ENCODE measurements at places on chromosomes 7 and 10. TPM values are rescaled to one million over a fixed set of nuclear protein-coding genes. Genes with fewer than 3 reads are reported as not detected.
A peak's percentile ranks its signal among the peaks of the same experiment; 100 is the strongest.

DNA sequence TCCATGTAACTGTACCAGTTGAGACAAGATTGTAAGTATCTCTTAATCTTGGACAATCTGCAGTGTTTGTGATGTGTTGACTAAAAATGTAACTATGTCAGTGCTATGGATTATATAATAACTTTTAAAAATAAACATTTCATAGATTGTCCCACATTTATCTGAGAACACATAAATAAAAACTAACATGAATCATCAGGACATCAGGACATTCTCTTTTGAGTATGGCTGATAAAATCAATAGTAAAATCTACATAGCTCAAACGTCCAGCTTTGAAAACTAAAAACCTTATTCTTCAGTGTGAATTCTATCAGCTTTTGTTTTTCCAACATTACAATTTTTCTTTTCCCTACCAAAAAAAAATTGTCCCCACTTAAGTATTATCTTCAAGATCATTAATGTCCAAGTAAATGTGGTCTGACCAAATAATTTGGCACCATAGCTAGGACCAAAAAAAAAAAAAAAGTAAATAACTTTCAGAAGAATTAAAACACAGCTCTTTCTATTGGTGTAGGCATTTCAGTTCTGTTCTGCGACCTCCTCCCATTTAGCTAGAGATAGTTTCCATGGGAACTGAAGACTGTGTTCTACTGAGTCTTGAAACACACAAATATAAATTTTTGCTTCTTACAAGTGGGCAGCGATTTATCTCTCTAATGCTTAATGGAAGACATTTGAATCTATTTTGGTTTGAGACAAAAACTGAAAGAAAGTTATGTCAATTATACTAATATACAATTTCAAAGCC lies 123.0 kb upstream of the SGCE start:
- DNase-seq = no peak

- DNase-seq = peak; percentile 10
These were observed 95.2 kb downstream of the VOPP1 start for GRCh38 chr7:55476852-55477780.

DNA sequence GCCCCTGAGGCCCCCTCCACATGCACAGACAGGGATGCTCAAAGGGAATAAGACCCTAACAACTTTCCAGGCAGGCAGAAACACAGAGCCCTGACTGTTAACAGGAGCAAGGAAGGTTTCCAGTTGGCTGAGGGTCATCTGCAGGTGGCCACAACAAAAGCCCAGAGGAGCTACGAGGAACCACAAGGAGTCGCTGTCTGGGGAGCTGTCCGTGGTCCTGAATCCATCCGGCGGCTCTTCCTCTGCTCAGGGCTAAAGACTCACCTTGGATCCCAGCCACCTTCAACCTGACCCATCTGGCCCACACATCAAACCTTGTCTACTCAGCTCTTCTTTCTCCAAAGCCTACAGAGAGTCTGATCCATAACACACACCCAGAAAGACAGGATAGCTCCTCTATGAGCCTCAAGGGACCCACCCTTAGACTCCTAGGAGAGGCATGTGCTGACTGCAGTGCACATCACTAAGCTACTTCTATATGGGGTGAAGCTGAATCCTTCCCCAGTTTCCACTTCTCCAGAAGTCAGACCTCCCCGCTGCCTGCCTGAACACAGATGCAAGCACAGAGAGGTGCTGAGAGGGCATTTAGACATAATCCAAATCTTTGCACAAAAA lies 104.0 kb downstream of the SLIT1 start:
- DNase-seq = peak; percentile 64

DNA sequence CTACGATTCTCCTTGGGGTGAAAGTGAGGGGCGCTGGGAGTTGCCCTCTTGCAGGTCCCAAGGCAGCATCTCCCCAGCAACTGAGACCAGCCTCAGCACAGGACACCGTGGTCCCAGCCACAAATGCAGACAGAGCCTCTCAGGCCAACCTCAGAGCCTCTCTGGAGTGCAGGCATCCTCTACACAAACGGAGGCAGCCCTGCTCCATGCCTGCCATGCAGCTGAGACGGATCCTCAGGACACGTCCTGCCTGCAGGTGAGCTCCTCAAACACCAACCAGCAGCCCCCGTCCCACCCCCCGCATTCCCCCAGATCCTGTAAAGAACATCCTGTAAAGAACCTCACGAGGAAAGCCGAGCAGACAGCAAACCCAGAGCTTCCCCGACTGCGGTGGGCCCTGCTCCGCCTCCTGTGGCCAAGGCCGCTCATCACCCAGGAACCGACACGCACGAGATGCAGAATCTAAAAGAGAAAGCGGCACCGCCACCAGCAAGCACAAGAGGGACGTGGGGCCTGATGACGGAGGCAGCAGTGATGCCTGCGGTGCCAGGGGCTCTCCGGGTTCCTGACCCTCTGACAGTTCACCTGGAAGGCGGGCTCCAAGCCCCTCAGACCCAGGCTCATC lies 186.9 kb downstream of the PTPRN2 start:
- DNase-seq = no peak

- peak; percentile 85 for DNase-seq
These were observed 2.5 kb downstream of the LRCH4 start for GRCh38 chr7:100583132-100584053.

DNA sequence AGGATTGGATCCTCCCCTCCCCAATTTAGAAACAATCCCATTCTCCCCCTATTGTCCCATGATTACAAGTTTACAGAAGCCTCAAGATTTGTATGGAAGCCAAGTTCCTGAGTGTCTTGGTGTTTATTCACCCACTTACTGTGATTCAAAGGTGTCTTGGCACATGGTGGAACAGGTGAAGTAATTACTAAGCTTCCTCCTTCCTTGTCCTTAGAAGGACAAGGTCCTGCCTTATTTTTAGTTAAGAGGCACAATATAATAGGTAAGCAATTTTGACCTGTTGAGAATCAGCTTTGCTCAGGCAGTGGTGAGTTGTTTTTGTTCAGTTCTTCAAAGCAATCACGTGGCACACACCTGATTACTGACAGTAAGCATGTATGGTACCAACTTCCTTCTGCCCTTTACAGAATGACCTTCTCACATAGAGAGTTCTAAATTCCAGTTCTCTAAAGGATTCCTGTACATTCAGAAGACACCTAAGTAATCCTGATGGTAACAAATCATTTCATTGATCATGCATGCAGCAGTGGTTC lies 60.7 kb upstream of the SLC13A1 start:
- no peak for DNase-seq

DNA sequence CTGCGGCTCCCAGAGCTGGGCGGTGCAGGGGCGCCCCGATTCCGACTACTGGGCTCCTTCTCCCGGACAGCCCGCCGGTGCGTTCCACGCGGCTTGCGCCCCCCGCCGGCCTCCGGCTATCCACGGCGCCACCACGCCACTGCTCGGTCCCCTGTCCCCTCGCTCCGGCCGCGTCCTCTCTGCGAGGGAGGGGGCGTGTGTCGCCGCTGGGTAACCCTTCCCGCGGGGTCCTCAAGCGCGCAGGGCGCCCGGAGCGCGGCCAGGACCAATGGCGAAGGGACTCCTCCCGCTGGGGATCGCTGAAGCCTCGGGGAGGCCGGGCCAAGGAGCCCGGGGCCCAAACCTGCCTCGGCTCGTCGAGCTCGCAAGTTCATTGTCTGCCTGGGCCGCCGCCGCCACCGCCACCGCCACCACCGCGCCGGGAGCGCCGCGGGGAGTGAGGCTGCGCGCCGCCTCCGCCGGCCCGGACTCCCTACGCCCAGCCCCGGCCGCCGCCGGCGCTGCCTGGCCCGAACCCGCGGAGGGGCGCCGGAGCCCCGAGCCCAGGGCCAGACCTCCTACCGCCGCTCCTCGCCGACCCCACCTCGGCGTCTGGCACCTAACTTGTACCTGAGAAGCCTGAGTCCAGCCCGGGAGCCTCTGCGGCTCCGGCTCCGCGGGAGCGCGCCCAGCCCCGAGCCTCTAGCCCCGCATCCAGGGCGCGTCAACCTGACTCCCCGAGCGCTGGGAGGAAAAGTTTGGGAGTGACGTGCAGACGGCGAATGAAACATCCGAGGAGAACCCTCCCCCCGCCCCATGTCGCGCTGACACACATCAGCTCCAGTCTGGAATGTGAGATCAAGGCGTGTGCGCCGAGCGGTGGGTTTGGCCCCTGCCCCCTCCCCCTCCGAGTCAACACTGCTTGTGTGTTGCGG lies at the start of gene CHST15:
CHST15 (minus strand) TSS at position 739 of the 914 bp plus-strand sequence. CDS start 47,386 bp downstream, outside the sequence.
- DNase-seq = no peak

- no peak for DNase-seq
These were observed 18.5 kb downstream of the ELMO1 start for GRCh38 chr7:37430171-37430570.

GRCh38 chr10:101906586-101907183 lies 63.1 kb upstream of the KCNIP2 start:
- no peak for DNase-seq

- DNase-seq = no peak
These were observed 328.3 kb downstream of the BICC1 start for GRCh38 chr10:58840840-58841435.

DNA sequence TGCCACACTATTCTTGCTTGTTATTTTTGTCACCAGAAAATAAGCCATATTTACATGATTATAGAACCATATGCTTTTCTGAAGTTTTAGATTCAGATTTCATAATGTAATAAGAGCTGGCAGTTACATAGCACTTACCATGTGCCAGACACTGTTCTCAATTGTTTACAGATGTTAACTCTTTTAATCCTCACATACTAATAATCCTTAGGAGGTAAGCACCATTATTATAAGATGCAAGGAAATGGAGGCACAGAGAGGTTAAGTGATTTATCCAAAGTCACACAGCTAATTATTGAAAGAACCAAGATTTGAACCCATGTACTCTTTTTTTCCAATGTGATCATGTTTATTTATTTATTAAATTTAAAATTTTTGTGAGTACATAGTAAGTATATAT lies 57.2 kb downstream of the CREB5 start:
- DNase-seq = no peak

DNA sequence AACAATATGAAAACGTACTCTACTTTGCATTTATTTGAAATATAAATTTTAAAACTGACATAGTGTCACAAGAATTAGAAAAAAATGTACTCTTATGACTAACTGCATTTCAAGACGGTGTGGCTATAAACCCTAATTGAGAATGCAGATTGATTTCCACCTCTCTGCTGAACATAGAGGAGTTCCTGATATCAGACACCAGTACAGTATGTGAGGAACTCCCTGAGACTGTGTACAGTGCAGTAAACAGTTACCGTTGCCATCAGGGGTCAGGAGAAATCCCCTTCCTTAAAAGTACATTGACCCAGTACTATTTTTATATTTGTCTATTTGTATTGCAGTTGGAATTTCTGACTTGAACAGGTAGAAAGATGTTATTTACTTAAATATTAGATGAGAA lies 61.8 kb upstream of the DKK1 start:
- DNase-seq = no peak

DNA sequence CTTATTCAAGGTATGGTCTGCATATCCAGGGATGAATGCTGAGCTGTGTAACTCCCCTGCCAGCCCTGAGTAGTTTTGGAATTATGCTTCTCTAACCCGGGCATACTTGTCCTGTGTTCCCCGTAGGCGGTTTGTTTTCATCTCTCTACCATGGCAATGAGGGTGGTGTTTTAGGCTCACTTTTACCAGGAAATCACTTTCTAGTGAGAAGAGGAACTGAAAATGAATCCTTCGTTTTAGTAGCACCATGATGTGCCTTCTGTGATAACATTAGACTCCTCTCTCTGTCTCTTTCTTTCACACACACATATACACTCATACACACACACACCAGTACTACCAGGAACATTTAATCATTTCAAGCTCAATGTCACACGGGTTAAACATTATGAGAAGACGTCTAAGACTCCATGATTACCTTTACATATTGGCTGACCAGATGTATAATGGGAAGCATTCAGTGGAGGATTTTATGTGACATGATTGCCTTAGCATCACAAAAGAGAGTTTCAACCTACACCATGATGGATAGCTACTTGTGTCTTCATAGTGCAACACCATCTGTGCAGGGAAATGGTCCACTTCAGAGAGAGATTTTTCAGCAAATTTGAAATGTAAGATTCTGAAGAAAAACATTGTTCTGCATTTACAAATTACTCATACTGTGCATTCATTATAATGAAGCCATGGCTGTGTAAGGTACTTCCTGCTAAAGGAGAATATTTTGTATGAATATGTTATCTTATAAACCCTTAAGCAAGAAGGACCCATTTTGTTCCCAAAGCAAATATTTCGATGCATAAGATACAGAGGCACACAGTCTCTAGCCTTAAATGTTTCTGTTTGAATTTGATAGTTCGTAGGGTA lies 31.0 kb upstream of the PFKP start:
- no peak for DNase-seq

GRCh38 chr7:28573651-28574301 lies 161.5 kb downstream of the CREB5 start:
- DNase-seq = no peak

GRCh38 chr10:43196981-43197833 lies 59.0 kb downstream of the CSGALNACT2 start:
- DNase-seq = peak; percentile 15

DNA sequence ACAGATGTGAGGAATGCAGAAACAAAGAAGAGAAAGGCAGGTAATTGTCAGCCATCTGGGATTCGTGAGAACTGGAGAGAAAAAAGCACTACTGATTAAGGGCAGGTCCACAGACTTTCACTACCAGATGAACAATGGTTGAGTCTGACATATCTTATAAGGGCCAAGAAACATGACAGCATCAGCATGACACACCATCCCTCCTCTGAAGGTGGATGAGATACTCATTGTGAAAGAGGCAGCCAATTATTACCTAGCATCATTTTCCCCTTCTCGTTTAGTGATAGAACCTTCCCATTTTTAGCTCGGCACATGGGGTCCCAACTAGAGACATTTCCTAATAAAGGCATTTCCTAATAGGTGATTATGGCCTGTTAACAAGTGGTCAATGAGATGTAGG lies 19.2 kb upstream of the MET start:
- no peak for DNase-seq

- no peak for DNase-seq
These were observed 105.4 kb upstream of the FRMD4A start for GRCh38 chr10:14435976-14436632.

- DNase-seq = peak; percentile 59
These were observed 143.8 kb upstream of the TMEM106B start for GRCh38 chr7:12067156-12067831.

Gene ATP6V0A4
- 0.23 TPM for total RNA-seq

Gene PNLIP
- total RNA-seq = not detected

Gene PPP1R17
- total RNA-seq = not detected

All from activated CD4-positive, alpha-beta memory T cell treated with anti-CD3 and anti-CD28 coated beads, Interleukin-2, amount 10 ng/mL, durations not matched to agents 7 days and 5 days (primary cell).